ENCODE measurements at places on chromosomes 6 and 20.
A peak's percentile ranks its signal among the peaks of the same experiment; 100 is the strongest.

DNA sequence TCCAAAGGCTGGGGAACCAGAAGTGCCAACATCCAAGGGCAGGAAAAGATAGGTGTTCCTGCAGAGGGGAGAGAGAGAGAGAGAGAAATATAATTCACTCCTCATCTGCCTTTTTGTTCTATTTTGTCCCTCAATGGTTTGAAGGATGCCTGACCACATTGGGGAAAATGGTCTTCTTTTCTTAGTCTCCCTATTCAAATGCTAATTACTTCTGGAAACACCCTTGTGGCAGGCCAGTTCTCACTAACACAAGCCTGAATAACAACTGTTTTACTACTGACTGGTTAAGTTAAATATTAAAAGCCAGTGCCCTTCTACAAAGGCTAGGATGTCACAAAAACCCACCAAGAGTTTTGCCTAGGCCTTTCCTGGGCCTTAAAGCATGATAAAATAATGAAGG lies 425.4 kb upstream of the HTR1E start:
- DNase-seq = no peak

GRCh38 chr6:56869346-56869745 lies 85.6 kb upstream of the BEND6 start:
- DNase-seq = no peak

GRCh38 chr20:41180599-41181333 lies 43.4 kb downstream of the PLCG1 start:
- DNase-seq = no peak

DNA sequence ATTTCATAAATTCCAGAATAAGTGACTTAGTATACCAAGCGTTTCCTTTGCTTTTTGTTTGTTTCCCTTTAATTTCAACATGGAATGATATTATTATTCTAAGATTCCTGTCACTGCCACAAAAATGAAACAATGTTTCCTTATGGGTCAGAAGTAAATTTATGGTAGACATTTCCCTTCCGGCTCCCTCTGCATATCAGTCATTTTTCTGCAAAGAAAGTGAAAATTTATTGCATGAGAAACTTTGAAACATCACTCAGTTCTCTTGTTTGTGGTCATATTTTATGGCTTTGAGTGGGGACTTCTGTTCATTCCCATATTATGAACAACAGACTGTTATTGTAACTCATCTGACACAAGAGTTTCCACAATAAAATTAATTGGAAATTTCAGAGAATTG lies 97.8 kb downstream of the NKAIN2 start:
- DNase-seq = no peak

GRCh38 chr20:1376007-1376406 lies 16.8 kb downstream of the FKBP1A start:
- DNase-seq = no peak

DNA sequence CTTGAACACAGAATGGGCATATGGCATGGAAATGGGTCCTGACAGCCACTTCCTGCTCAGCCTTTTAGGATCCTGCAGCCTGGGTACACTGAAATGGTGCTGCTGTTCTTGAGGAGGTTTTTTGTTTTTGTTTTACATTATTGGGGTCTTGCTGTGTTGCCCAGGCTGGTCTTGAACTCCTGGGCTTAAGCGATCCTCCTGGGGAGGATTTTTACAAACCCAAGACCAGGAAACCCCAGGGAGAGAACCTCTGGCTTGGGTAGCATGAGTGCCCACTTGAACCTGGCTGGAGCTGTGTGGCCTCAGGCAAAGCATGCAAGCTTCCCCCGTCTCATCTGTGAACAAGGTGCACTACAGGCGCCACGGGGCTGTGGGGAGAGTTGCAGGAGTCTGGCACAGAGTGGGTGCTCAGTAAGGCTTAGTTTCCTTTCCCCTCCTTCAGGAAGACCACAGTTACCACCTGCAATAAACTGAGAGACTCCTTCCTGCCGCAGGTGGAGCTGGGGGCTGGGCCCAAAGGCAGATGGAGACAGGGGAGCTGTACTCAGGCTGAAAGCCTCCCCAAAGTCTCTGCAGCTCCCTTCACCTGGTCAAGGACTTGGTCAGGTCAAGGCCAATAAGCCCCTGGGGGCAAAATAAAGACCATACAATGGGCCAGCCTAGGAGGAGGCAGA lies 1.8 kb downstream of the SLA2 start:
- DNase-seq = peak; percentile 78

DNA sequence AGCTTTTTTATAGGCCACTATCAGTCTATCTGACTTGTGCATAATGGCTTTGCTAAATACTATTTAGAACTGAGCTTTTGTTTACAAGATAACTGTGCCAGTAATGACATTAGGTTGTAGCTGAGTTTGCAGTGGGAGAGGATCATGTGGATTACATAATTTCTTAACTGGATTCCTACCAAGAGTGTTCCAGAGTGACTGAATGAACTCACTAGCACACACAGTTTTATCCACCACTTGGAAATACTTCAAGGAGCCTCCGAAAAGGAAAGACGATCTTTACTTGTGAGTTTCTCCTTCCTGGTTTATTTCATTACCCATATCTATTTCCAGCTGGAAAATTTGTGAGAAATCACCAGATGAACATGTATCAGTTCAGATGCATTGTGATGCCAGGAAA lies 10.9 kb upstream of the SYNE1 start:
- no peak for DNase-seq

Measured in stimulated activated naive CD8-positive, alpha-beta T cell treated with anti-CD3 and anti-CD28 coated beads, Interleukin-15, amount 100 ng/mL, for 72 hours (primary cell).